HL-60 (cell line): ENCODE measurements at places on chromosomes 5 and 9.
A peak's percentile ranks its signal among the peaks of the same experiment; 100 is the strongest.

- DNase-seq, result no peak
Measured at GRCh38 chr9:89604729-89605464, at the start of gene GADD45G. Gene GADD45G, plus strand, starts transcription at chr9:89605012. Its CDS starts 110 bp downstream, at chr9:89605122.

- DNase-seq, result no peak
Measured at GRCh38 chr5:156350256-156350655, 23.3 kb downstream of the SGCD start.

DNA sequence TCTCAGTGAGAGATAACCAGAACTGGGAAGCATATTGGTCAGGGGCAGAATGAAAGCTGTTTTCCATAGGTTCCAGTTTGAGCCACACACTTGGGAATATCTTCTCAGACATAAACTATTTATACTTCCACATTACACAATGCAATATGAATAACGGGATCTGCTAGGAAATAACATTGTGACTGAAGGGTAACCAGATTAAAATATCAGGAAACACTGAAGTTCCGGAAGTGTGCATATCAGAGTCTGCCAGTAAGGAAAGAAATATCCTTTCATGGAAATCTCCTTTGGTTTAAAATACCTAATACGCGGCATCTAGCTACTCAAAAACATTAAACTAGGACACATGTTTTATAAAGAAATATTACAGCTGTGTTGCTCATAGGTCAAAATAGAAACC, 56.3 kb downstream of the ST8SIA4 start:
- no peak for DNase-seq

DNA sequence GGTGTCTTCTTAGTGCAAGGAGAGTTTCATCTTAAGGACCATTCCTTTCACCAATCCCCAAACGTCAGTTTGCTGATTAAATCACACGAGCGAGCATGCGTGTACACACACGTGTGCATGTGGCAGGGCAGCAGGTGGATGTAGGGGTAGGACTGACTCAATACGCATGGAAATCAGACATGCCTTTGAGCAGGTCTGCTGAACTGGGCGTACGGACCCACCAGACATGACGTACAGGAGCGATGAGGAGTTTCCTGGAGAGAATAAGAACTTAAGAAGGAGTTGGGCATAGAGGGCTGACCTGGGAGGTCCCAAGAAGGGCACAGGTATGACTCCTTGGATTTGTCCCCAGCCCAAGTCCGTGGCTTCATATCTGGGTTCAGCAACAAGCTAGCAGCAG, 170.0 kb downstream of the FGF18 start:
- DNase-seq, result no peak

- DNase-seq, result no peak
Measured at GRCh38 chr5:144944936-144945335, 774.3 kb downstream of the KCTD16 start.

DNA sequence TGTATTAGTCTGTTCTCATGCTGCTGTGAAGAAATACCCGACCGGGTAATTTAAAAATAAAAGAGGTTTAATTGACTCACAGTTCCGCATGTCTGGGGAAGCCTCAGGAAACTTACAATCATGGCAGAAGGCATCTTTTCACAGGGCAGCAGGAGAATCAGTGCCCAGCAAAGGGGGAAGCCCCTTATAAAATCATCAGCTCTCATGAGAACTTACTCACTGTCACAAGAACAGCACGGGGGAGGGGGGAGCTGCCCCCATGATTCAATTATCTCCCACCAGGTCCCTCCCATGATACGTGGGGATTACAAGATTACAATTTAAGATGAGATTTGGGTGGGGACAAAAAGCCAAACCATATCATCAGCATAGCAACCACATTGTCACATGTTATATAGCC, 102.5 kb downstream of the GPBP1 start:
- DNase-seq, result no peak

- no peak for DNase-seq
Measured at GRCh38 chr9:128243215-128244018, 32.4 kb downstream of the GOLGA2 start.

DNA sequence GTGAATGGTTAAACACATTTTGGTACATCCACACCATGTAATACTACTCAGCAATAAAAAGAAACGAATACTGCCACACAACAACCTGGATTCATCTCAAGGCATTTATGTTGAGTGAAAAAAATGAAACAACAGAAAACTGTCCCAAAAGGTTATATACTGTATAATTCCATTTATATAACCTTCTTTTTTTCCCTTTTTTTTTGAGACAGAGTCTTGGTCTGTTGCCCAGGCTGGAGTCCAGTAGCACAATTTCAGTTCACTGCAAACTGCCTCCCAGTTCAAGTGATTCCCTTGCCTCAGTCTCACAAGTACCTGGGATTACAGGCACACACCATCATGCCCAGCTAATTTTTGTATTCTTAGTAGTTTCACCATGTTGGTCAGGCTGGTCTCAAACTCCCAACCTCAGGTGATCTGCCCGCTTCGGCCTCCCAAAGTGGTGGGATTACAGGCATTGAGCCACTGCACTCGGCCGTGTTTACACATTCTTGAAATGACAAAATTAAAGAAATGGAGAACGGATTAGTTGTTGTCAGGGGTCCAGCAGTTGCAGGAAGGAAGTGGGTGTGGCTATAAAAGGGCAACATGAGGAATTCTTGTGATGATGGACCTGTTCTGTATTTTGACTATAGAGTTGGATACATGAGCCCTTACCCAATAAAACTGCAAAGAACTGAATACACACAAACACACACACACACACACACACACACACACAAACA, 17.4 kb downstream of the PPP6C start:
- DNase-seq, result no peak

- DNase-seq, result no peak
Measured at GRCh38 chr5:44891116-44891515, 82.4 kb downstream of the MRPS30 start.

- DNase-seq, result no peak
Measured at GRCh38 chr5:17680737-17681136, 46.5 kb downstream of the TAF11L14 start.

- no peak for DNase-seq
Measured at GRCh38 chr9:13555516-13555915, 276.0 kb upstream of the MPDZ start.

DNA sequence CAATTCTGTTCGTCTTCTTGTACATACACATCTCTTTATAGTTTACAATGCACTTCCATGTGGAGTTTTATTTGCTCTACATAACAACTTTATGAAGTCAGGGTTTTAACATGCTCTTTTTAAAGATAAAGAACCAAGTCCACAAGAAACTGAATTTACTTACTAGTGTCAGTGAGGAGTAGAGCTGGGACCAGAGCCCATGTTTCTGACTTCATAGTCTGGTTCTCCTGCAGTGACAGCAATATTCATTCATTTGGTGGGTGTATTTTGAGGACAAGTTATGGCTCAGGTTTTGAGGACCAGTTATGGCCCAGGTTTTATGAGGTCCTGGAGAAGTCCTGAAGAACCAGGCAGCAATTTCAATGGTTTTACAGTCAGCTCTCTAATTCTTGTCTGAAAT, 481.9 kb upstream of the TNC start:
- DNase-seq, result no peak

GRCh38 chr5:112555691-112556090, 136.6 kb upstream of the EPB41L4A start:
- DNase-seq, result no peak

GRCh38 chr5:53438486-53439472, 41.6 kb upstream of the FST start:
- DNase-seq, result no peak

DNA sequence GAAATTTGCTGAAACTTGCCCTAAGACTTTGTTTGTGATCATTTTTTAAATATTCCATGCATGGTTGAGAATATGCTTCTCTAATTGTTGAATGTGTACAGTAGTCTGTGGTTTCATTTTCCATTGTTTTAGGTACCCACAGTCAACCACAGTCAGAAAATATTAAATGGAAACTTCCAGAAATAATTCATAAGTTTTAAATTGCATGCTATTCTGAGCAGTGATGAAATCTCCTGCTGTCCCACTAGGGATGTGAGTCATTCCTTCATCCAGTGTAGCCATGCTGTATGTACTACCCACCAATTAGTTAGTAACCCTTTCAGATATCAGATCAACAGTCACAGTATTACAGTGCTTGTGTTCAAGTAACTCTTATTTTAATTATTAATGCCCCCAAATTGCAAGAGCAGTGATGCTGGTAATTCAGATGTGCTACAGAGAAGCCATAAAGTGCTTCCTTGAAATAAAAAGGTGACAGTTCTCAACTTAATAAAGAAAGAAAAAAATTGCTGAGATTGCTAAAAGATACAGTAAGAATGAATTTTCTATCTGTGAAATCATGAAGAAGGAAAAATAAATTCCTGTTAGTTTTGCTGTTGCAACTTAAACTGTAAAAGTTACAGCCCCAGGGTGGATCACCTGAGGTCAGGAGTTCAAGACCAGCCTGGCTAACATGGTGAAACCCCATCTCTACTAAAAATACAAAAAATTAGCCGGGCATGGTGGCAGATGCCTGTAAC, 79.9 kb upstream of the FBXL17 start:
- DNase-seq, result no peak

GRCh38 chr5:163408311-163408923, 29.0 kb upstream of the CCNG1 start:
- DNase-seq, result peak; percentile 53

GRCh38 chr9:90062982-90063381, 458.2 kb downstream of the GADD45G start:
- DNase-seq, result no peak

GRCh38 chr5:95799191-95799835, 23.2 kb downstream of the GLRX start:
- DNase-seq, result no peak

DNA sequence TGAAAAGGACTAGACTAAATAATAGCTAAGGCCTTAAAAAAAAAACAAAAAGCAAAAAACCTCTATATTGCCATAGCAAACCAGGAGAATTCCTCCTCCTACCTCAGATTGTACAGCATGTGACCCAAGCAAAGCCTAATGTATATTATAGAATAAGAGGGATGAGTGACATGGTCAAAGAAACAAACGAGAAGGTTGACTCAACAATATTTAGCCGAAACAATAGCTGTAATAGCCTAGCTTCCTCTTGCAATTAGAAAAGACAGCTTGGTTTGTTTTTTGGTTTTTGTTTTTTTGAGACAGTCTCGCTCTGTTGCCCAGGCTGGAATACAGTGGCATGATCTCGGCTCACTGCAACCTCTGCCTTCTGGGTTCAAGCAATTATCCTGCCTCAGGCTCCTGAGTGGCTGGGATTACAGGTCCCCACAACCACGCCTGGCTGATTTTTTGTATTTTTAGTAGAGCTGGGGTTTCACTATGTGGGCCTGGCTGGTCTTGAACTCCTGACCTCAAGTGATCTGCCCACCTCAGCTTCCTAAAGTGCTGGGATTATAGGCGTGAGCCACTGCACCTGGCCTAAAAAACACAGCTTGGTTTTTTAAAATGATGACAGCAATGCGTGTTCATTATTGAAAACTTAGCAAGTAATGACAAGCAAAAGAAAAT, 5.6 kb downstream of the NLN start:
- DNase-seq, result no peak

DNA sequence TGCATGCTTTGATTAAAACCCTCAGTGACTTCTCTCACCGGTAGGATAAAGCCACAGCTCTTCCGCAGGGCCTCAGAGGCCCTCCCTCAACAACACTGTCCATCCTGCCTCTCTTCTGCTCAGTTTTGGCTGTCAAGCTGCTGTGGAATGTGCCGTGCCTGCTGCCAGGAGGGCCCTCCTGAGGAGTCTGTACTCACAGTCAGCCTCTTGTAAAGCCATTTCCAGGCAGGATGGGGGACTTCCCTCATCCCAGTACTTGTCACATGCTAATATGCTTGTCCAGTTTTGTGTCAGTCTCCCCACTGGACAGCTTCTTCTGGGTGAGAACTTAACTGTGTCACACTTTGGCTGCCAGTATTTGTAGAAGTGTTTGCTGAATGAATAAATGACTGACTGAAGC, 13.9 kb upstream of the DDX41 start:
- DNase-seq, result no peak

DNA sequence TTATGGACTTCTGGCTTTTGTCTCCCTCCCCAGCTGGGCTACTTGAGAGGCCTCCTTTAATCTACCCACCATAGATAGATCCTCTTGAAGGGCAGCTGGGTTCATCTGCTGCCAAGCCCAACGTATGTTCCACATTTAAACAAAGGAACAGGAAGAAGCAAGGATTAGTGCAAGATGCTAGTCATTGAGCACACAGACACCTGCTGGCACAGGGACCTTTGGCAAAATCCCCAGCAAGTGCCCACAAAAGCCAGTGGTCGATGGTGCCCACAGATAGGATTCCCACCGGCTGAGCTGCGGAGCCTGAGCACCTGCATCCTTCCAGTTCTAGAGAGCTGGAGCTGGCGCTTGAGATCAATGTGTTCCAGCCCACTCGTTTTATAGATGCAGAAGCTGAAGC, 57.7 kb upstream of the SHB start:
- DNase-seq, result no peak

- no peak for DNase-seq
Measured at GRCh38 chr5:31268686-31269085, 75.2 kb downstream of the CDH6 start.

GRCh38 chr5:170636801-170637477, 133.1 kb downstream of the KCNIP1 start:
- DNase-seq, result no peak

- no peak for DNase-seq
Measured at GRCh38 chr9:76321195-76321828, 72.9 kb downstream of the RFK start.

DNA sequence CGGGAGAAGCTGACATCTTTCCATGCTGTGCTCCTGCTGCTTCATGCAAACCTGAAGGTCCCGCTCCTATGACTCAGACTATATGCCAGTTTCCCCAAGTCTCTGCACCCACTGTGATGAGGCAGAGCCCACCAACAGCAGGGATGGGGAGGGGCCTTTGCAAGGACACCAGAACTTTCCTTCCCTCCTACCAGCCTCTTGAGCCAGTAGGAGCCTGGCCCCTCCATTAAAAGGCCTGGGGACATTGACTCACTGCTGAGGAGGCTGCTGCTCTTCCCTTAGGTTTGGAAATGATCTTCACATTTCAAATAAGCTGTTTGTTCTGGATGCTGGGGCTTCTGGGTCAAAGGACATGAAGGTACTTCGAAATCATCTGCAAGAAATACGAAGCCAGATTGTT, 26.1 kb upstream of the CTSL start:
- no peak for DNase-seq

DNA sequence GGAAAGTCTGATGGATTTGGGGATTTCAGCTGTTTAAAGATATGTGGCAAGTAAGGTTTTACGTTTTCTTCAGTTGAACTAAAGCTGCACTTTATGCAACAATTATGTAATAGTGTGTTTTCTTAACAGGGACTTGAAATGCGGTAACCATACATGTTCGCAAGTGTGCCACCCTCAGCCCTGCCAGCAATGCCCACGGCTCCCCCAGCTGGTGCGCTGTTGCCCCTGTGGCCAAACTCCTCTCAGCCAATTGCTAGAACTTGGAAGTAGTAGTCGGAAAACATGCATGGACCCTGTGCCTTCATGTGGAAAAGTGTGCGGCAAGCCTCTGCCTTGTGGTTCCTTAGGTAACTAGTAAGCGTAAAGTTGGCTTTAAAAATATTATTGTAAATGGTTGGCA, 28.5 kb downstream of the NFX1 start:
- peak; percentile 44 for DNase-seq
